AG09319 (cell line): ENCODE measurements at places on chromosomes 2 and 18.

- peak; percentile 96 for DNase-seq
Measured at GRCh38 chr2:105396254-105397024, 2.4 kb downstream of the FHL2 start.

DNA sequence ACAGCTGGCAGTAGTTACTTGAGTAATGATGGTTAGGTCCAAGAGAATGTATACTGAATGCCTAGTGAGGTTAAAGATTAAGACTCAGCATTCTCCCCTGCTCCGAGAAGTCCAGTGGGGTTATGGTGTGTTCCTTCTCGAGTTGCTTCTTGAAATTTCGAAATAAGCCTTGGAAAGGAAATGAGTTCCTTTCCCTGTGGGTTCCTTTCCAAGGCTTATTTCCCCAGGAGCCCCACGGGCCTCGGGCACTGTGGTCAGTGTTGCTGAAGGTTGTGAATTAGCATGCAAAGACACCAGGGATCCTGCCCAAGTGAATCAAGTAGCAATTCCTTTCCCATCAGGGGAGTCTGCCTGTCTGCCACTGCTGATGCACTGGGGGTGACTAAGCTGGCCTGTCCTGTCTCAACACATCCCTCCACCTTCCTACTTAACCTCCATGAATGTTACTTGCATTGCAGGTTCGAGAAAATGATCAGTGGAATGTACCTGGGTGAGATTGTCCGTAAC, 53.6 kb downstream of the HK2 start:
- DNase-seq = peak; percentile 68

DNA sequence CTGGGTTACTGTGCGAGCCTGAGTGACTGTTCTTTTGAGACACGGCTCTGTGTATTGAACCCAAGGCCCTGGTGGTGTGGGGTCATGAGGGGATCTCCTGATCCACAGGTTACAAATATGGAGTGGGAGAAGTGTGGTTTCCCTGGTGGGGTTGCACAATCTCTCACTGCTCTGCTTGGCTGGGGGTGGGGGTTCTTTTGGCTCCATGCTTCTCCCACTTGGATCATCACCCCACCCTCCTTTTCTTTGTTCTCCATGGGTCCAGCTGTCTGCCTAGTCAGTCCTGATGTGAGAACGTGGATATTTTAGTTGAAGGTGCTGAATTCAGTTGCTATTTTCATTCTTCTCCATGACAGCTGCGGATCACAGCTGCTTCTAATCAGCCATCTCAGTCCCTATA, 37.8 kb downstream of the AGPS start:
- DNase-seq = no peak

DNA sequence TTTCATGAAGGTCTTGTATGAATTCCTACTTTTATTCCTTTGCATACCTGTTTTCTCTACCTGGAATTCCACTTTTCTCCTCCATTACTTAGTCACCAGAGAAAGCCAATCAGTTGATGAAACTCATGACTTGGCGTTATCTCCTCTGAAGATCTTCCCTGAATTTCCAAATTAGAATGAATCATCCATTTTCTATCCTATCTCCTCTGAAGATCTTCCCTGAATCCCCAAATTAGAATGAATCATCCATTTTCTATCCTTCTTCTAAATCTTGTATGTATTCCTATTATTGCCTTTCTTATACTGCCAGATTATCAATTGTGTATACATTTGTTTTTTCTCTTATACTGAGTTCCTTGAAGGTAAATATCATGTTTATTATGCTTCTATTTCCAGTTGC, 440.4 kb downstream of the CCDC85A start:
- no peak for DNase-seq

GRCh38 chr2:2649109-2650072, 318.3 kb upstream of the MYT1L start:
- DNase-seq = no peak

- no peak for DNase-seq
Measured at GRCh38 chr18:78505851-78506461, 473.7 kb upstream of the SALL3 start.

DNA sequence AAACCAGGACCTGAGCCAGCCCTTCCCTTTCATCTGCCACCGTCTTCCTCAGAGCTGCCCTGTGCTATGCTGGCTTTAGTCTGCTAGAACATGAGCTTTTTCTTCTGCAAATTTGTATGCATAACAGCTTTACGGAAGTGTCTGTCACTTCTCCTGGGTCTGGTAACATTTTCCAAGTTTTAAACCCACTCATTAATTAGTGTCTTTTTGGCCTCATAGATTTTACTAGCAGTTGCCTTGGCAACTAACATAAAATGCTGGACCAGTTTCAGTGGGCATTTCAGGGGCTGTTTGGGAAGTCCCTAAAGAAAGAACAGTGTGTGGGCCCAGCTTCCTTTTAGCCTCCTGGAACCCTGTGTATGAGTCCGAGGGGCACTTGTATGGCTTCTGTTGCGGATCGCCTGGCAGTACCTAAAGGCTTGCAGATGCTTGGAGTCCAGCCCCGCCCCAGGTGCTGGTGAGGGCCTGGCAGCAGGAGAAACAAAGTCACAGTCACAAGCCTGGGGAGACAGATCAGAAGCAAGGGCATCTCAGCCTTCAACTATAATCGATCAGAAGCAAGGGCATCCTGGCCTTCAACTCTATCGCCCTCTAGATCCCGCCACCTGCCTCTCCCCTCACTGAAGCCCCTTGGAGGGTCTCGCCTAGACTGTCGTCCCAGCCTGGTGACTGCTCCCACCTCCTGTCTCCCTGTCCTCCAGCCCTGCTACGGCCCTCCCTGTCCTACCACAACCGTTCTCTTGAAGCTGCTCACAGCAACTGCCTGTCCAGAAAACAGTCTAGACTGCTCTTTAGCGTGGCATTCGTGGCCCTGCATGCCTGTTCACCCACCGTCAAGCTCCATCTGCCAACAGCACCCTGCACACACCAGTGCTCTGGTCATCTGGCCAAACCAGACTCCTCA, 36.8 kb upstream of the MAPRE3 start:
- no peak for DNase-seq

DNA sequence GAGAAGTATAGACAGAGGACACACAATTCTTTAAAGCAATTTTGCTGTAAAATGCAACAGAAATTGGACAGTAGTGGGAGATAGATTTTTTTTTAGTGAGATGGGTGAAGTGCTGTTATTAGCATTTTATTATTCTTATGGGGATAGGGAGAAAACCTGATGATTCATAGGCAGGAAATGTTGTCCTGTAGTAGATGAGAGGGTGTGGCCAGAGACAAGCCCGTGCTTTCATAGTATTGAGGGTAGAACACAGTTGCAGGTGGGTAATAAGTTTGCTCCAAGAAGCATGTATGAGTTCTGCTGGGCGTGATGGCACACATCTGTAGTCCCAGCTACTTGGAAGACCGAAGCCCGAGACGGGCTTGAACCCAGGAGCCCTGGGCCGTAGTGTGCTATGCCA, 128.3 kb upstream of the ARHGAP28 start:
- DNase-seq = no peak

DNA sequence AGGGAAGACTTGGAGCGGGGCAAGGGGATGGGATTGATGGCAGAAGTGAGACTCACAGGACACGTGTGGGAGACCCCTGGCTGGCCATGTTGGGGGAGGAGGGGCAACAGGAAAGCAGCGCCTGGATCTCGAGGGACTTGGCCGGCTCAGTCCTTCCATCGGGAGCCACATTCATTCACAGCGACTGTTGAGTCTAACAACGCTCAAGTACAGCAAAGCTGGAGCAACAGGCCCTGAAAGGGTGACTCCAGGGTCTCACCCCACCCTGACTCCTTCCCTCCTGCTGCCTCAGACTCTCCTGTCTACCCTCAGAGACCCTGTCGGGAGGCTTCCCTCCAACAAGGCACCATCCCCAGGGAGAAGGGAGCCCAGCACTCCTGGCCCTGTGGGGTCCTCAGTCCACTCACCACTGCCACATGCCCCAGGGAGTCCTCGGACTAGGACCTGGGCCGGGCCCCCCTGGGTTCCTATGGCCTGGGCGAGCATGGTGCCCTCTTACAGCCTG, 14.8 kb upstream of the ALPI start:
- no peak for DNase-seq

- no peak for DNase-seq
Measured at GRCh38 chr2:202204855-202205254, 33.5 kb downstream of the SUMO1 start.
